ENCODE measurements at places on chromosomes 5 and 9.

GRCh38 chr9:129111528-129112151 lies 425 bp downstream of the PTPA start:
- DNase-seq: no peak

DNA sequence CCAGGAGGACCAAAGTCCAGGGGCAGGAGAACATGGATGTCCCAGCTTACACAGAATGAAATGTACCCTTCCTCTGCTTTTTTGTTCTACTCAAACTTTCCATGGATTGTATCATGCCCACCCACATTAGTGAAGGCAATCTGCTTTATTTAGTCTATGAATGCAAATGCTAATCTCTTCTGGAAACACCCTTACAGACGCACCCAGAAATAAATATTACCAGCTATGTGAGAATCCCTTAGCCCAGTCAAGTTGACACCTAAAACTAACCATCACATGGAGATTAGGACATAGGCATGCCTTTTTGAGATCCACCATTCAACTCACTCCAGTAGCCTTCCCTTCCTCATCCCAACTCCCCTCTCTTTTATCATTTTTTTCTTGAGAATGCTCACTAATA lies 6.1 kb upstream of the SPTLC1 start:
- DNase-seq: no peak

DNA sequence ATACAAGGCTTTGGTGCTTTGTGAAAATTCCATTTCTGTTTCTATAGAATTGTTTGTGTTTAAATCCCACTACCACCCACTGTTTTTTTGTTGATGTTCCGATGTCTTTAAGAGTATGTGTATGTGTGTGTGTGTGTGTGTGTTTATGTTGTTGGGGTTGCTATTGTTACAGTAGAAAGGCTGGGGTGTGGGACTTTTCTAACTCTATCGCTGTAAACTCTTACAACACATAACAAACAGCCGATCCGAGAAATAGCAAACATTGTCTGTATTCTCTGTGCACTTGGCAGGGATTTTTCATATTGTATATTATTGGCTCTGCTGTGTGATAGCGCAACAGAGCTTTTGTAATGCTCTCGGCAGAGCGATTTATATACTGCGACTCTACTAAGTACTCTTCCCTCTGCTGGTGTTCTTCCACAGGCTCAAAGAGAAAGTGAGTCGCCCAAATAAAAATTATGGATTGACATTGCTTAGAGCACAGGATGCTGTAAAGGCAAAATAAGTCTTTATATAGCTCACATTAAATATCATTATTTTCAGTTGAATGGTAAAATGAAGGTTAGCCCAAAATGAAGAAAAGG lies 492.2 kb upstream of the ARRDC3 start:
- no peak for DNase-seq

DNA sequence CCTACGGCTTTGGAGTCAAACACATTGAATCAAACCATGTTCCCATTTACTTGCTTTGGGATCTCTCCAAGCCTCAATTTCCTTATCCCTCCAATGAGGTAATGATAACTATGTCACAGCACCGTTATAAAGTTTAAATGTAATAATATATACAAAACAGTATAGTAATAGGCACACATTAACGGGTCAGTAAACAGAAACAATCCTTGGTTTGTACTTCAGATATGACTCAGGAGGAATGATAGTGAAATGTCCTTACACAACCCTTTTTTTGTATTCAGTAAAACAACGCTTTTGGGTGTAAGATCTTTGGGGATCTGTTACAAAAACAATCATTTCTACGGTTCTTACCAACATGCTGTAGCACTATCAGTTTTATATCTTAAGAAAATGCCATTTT lies 178.5 kb upstream of the GNA14 start:
- no peak for DNase-seq

DNA sequence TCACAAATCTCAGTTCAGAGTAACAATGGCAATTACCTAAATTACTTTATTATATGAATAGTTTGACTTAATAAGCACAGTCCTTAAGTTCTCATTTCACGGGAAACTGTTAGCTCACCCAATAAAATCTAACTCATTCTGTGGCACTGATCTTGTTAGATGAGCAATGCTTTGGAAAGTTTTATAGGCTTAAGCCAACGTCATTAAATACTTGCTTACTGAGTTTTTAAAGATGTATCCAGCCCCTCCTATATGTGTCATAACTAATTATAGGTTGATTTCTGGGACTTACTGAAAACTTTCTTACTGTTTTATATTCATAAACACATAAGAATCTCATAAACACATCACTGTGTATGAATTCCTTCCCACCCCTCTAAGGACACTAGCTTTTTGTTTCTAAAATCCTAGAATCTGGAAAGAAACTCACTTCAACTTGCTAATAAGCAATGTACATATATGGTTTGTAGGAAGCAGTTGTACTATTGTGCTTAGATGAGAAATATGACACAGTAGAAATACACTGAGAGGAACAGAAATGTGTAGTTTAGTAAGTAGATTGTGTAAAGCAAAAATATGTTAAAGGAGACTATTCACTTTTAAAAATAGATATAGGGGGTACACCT lies 14.1 kb upstream of the MARCOL start:
- DNase-seq: no peak

DNA sequence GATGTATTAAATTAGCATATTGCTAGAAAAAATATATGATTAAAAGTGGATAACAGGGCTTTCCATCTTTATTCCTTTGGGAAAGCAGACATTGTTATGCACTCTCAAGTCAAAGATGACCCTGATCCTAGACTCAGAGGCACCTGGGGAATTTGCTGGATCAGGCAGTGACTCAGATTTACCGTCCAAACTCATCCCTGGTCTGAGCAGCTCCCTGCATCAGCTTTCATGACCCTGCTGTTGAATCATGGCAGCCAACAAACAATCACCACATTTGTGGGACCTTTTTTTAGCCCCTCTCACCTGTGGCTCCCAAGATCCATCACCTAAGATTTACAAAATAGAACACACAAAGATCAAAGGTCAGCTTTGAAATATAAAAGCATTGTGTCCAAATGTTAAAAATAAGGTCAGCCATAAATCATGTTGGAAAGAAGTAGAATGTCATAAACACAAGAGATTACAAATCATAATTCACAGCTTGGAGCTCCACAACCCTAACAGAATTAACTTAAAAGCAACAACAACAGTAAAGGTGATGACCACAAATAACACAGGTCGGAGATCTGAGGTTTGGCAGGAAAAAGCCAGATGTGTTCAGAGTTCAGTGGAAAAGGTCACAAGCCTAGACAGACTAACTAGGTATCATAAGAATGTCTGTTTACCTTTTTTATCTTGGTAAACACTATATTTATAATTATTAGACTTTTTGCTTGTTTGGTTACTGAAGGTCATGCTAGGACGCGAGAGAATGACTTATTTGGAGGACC lies 55.5 kb downstream of the ZFAND5 start:
- no peak for DNase-seq

DNA sequence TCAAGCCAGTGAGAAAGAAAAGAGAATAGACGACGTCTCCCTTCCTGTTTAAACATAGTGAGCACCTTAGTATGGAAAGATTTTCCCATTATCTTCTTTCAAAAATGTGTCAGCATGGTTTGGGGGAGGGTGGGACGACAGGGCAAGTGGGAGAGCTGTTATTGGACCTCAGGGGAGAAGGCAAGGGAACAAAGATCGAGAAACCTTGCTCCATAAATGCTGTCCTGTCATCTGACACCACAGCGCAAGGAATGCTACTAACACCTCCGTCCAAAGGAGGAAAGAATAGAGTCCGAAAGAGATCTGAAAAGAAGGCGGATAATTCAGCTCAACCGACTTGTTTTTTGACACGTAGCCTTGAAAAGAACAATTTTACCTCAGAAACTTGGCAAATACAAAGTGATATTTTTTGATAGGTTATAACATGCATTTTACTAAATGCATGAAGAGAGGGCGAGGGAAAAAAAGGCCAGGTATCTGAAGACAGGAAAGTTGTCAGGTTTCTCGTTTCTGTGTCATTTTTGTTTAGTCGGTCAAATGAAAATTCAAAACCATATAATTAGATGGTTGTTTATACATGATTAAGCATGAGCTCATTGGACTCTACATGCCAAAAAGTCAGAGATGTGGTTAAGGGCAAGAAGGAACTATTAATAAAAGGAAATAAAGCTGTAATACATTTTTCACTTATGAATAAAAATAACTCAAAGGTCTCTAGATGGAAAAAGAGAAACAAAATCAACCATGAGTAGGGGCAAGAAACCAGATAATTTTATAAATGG lies 155.7 kb downstream of the GLIS3 start:
- no peak for DNase-seq

GRCh38 chr5:122264610-122265009 lies 47.4 kb upstream of the SNCAIP start:
- no peak for DNase-seq

Data from stimulated activated CD4-positive, alpha-beta T cell treated with anti-CD3 and anti-CD28 coated beads, Interleukin-1b, Interleukin-23, amount 100 ng/mL, for 24 hours (primary cell).